ENCODE measurements at places on chromosomes 5 and 9.

- no peak for DNase-seq
Observed at GRCh38 chr9:36881316-36881715, 152.8 kb downstream of the PAX5 start.

GRCh38 chr5:145797336-145797735 lies 37.8 kb downstream of the PRELID2 start:
- no peak for DNase-seq

DNA sequence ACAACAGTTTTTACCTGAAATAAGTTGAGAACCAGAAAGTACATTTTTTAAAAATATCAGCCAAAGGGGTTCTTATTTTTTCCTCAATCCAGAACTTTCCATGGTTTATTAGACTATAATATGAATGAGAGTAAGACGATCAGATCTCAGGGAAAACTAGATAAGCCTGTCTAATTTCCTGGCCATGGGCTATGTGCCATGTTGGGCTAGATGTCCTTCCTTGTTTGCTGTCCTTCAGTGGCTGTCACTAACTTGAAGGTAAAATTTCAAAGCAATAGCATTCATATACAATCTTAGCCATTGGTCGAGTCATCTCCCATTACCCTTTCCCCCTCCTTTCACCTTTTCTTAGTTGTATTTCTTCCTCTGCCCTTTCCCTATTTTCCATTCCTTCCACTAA lies 179.5 kb upstream of the PPP1R2B start:
- DNase-seq, result no peak

DNA sequence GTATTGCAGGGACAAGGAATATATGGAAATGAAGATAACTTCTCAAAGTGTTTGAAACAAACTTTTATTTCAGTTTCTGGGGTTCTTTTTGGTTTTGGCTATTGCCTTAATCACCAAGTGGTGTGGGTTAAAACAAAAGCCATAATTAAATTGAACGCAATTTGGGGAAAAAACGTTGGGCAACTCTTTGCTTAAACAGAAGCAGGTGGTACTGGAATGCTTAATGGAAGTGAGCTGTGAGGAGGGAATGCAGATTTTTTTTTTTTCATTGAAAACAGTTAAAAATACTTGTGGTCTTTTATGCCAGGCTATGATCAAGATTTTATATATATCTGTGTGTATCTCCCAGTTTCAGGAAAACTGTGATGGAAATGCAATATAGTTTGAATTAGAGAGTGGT lies 195.7 kb upstream of the TUT7 start:
- DNase-seq, result no peak

DNA sequence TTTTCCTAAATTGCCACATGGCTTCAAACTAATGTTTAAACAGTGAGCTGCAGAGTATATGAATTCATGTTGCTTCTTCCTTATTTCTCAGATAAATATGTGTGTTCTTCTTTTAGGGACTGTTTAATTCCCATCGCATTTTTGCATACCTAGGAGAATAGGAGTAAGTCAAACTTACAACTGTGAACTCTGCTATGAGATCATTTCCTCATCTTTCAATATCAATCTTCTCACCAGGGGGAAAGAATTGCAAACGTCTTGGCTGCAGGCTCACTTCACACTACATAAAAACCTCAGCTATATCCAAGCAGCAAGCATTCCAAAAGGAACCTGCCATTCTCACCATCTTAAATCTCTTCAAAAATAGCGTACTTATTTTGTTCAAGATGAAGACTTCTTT lies 271.0 kb downstream of the DNAH5 start:
- DNase-seq, result no peak

- DNase-seq, result no peak
Observed at GRCh38 chr5:113331209-113331551, 103.6 kb downstream of the TSSK1B start.

DNA sequence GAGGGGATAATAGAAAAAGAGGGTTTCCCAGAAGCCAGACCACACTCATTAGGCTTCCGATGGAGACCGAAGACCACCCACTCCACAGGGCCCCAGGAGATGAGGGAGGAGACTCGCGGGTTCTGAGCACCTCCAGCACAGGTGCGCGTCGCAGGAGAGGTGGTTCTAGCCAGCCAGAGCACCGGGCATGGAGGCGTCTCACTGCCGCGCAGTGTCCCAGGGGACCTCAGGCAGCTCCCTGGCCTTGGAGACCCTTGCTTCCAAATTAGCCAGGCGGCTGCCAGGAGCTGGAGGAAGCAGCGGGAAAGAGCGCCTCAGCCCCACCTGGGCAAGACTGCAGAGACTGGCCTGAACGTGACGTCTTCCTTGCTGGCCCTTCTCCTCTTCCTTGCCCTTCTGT lies 115.4 kb upstream of the FBXL7 start:
- DNase-seq, result no peak

- no peak for DNase-seq
Observed at GRCh38 chr5:10912435-10912834, 151.4 kb upstream of the DAP start.

- no peak for DNase-seq
Observed at GRCh38 chr9:87199278-87199677, 252.0 kb upstream of the GAS1 start.

- DNase-seq, result no peak
Observed at GRCh38 chr5:113274836-113275414, 159.9 kb downstream of the TSSK1B start.

- DNase-seq, result no peak
Observed at GRCh38 chr5:133884569-133885311, 83.7 kb downstream of the C5orf15 start.

DNA sequence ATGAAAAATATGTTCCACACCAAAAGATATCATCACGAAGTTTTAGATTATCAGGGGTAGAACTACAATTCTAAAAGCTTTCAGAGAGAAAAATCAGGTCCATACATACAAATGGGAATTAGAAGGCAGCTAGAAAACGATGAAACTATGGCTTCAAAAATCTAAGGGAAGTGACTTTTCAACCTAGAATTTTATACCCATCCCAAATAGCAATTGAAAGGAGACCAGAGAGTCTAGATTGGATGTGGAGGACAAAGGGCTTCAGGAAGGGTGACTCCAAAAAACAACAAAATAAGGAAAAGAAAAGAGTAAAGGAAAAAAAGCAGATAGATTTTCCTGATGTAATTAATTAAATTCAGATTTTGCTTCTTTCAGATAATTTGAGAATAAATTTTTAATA lies 72.0 kb upstream of the CEP78 start:
- no peak for DNase-seq

DNA sequence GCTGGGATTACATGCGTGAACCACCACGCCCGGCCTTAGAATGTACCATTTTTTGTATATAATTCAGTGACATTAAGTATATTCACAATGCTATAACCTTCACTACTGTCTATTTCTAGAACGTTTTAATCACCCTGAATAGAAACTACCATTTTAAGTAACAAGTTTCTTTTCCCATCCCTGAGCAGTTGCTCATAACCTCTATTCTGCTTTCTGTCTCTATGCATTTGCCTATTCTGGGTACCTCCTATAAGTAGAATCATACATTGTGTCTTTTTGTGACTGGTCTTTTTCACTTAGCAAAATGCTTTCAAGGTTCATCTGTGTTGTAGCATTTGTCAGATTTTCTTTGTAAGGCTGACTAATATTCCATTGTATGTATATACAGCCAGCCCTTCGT lies 39.9 kb downstream of the DDX46 start:
- DNase-seq, result no peak

- no peak for DNase-seq
Observed at GRCh38 chr9:94787266-94787665, 60.8 kb downstream of the AOPEP start.

GRCh38 chr5:115072266-115073064 lies 97.2 kb downstream of the TRIM36 start:
- DNase-seq, result no peak

Measured in SIG-M5 (cell line).